Lung (tissue), 17 donors: ENCODE measurements at places on chromosomes 16 and 17. TPM values are rescaled to one million over a fixed set of nuclear protein-coding genes. Genes with fewer than 3 reads are reported as not detected.

DNA sequence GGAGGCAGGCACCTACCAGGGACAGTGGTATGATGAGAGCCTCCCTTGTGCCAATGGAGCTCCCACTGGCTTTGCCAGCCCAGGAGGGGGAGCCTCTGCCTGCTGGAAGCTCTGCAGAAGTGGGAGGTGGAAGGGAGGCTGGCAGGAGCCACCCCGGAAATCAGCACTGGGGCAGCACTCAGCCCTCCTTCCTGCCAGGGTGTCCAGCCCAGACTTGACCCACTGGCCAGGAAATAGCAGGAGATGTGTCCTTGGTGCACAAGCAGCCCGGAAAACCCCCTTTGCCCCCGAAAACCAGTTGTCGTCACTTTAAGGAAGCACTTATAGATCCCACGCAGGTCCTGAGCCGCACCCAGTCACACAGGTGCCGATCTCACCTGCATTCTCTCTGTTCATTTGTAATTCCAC lies 49.3 kb upstream of the CACNG4 start:
- DNase-seq, result no peak
- no peak overlapping the region for H3K27ac ChIP-seq
- no peaks in the 10 kb centered on the region for H3K27me3 ChIP-seq

Gene NPIPB13
- 22.9 TPM for total RNA-seq

DNA sequence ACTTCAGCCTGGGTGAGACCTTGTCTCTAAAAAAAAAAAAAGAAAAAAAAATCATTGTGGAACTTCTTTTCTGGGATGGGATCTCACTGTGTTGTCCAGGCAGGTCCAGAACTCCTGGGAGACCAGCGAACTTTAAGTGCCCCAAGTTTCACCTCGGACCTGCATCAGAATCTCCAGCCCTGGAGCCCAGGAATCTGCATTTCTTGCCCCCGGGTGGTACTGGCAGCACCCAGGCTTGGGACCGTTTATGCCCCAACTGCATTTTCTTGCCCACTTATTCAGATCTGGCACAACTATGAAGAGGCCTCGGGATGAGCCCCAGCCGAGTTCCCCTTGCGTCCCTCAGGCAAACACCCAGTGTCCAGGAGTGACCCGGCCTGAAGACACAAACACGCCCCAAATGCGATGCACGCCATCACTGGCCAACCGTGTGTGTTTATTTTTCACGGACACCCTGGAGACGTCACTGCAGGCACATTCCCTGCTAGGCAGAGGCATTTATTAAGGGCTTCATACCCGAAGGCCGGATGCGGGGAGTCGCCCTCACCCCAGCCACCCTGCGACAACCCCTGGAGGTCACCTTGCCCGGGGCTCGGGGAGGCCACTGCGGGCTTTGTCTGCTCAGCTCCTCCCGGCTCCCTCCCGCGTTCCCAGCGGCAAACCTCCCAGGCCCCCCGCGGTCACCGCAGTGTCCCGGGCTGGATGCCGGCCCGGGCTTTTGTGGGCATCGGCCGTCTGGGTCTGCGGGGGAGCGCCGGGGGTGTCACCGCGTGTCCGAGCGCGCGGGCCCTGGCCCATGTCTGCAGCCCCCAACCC lies 684 bp upstream of the SPIRE2 start:
- H3K27me3 ChIP-seq, result no peaks in the 10 kb centered on the region
- peak; percentile 73 for DNase-seq
- H3K27ac ChIP-seq, result peak overlapping the region; percentile 47
- H3K4me1 ChIP-seq, result no peaks in the 10 kb centered on the region
- no peaks in the 10 kb centered on the region for H3K36me3 ChIP-seq

DNA sequence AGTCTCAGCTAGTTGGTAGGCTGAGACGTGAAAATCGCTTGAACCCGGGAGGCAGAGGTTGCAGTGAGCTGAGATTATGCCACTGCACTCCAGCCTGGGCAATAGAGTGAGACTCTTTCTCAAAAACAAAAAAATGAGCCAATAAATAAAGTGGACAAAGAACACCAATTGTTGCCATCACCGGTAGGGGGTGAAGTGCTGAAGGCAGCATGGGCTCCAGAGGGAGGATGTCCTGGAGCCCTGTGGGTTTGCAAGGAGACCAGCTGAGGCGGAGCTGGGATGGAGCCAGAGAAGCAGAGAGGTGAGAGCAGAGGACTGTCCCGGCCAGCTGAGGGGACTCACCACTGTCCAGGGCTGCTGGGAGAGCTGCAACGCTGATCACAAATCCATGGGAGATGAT lies 13.8 kb downstream of the CHST6 start:
- H3K27ac ChIP-seq, result no peak overlapping the region
- H3K36me3 ChIP-seq, result no peaks in the 10 kb centered on the region
- no peak overlapping the region for H3K4me3 ChIP-seq
- no peak for DNase-seq
- H3K27me3 ChIP-seq, result no peaks in the 10 kb centered on the region
- H3K4me1 ChIP-seq, result no peaks in the 10 kb centered on the region

GRCh38 chr17:70307430-70308225 lies 138.3 kb downstream of the KCNJ2 start:
- H3K27me3 ChIP-seq, result no peaks in the 10 kb centered on the region
- no peaks in the 10 kb centered on the region for H3K4me1 ChIP-seq
- H3K27ac ChIP-seq, result no peak overlapping the region

Gene EME1
- total RNA-seq, result 1.5 TPM

DNA sequence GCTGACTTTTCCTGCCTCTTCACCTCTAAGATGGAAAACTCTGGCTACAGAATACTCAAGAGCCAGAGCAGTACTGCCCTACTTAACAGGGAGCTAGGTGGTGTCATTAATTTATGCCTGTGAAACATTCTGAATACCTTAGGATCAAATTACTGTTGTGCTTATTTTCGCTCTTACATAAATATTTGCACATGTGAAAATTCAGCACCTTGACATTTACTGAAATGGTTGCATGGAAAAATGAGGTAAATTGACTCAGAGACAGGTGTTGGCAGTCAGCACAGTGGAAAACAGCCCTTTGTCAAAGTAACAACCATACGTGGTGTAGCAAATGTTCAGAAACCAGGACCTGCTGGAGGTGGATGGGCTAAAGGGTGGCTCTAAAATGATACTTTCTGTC lies 193.6 kb downstream of the CDH8 start:
- peak; percentile 9 for DNase-seq

DNA sequence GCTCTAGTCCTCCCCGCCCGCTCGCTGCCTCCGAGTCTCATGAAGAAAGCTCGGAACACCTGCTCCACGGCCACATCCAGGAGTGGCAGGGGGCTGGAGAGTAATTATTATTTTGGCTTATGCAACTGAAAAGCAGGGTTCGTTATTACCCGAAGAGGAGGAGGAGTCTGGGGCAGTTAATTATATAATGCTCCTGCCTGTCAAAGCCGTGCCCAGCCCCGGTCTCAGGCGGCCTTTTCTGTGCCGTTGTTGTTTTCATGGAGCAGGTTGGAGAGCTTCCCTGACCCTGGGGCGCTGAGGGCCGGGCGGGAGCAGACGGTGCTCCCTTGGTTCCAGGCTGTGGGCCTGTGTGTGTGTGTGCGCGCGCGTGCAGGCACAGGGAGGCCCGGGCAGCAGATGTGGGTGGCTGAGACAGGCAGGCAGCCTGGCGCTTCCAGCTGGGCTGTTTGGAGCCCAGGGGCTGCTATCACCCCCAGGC lies 2.4 kb downstream of the JPH3 start:
- H3K36me3 ChIP-seq, result no peaks in the 10 kb centered on the region
- no peak overlapping the region for H3K27ac ChIP-seq
- no peak for DNase-seq
- peaks cover 27% of the 10 kb centered on the region for H3K27me3 ChIP-seq

DNA sequence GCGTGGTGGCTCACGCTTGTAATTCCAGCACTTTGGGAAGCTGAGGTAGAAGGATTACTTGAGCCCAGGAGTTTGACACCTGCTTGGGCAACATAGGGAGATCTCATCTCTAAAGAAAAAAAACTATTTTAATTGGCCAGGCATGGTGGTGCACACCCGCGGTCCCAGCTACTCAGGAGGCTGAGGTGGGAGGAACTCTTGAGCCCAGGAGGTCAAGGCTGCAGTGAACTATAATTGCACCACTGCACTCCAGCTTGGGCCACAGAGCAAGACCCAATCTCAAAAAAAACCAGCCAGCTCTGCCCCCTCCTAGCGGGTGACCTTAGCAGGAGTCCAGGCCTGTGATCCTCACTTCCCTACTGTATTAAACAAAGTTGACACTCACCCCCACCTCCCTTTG lies 5.9 kb upstream of the HS3ST6 start:
- H3K4me1 ChIP-seq, result no peaks in the 10 kb centered on the region
- no peak for DNase-seq
- H3K27me3 ChIP-seq, result peaks cover 41% of the 10 kb centered on the region
- no peak overlapping the region for H3K4me3 ChIP-seq
- H3K27ac ChIP-seq, result no peak overlapping the region

- no peak overlapping the region for H3K27ac ChIP-seq
- no peak for DNase-seq
- no peaks in the 10 kb centered on the region for H3K27me3 ChIP-seq
- peaks cover 19% of the 10 kb centered on the region for H3K4me1 ChIP-seq
- H3K36me3 ChIP-seq, result no peaks in the 10 kb centered on the region
These were observed 175.4 kb downstream of the SEC14L1 start for GRCh38 chr17:77316191-77316641.
